ENCODE measurements at places on chromosomes 12 and 14.

DNA sequence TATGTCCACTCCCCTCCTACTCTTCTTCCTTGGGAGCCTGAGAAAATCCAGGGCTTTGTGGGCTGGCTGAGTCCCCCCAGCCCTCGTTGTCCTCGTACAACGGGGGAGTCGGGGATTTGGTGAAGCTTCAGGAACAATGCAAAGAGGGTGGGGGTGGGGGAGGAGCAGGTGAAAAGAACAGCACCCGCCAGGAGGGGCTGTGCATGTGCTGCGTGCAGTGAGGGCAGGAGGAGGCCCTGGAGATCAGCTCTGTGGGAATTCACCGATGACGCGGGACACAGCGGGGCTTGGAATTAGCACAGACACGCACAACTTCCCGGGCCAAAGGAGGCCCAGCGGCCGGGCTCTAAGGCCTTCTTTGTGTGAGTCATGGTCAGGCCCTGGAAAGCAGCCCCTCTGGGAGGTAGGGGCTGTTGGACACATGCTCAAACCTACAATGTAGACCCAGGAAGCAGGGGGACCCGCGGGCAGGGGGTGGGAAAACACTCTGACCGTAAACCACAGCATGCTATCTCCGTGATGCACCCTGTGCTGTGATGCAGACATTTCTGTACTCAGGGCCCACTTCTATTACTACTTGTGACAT, 32.8 kb downstream of the RBM19 start:
- DNase-seq: peak; percentile 35

- no peak for DNase-seq
Observed at GRCh38 chr12:28777603-28778365, 371.3 kb upstream of the FAR2 start.

GRCh38 chr12:117718141-117718540, 250.6 kb downstream of the KSR2 start:
- no peak for DNase-seq

DNA sequence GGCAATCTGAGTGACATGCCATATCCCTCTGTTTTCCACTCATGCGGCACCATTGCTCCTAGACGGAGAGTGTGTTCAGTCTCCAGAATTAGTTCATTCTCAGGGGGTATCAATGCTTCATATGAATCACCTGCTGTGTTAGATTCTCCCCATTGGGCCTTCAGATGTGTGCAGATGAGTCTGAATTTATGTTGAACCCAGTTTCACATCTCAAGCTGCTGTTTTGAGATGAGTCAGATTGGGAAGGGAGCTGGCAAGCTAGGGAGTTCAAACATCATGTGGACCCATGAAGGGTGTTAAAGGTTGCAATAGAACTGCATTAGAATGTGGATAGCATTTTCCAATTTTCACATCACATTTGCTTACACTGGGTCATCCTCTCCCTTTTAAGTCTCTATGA, 46.9 kb upstream of the KCNA1 start:
- no peak for DNase-seq

DNA sequence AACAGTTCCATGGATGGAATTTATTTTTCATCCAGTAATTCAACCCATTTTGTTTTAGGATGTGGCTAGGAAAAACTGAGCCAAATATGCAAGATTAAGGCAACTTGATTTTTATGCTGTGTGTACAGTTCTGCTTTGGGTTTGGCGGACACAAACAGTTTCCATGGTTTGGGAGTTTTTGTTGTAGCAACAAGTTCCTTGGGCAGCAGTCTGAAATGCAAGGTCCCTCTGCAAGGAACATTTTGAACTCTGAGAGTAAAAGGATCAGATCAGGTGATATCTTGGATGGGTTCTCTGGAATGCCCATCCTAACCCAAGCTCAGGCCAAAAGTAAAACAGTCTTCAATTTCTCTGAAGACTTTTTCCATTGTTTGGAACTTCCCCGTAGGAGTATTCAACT, 161.2 kb downstream of the TMX1 start:
- peak; percentile 34 for DNase-seq

- DNase-seq: no peak
Observed at GRCh38 chr14:96352708-96353107, 10.4 kb downstream of the ATG2B start.

- no peak for DNase-seq
Observed at GRCh38 chr12:18798535-18799361, 60.8 kb downstream of the CAPZA3 start.

Measured in fibroblast of the conjunctiva (primary cell).